Myocyte (in vitro differentiated cells): ENCODE measurements at places on chromosomes 7 and 10.

GRCh38 chr7:156090988-156091387 lies 278.7 kb upstream of the SHH start:
- DNase-seq, result no peak

DNA sequence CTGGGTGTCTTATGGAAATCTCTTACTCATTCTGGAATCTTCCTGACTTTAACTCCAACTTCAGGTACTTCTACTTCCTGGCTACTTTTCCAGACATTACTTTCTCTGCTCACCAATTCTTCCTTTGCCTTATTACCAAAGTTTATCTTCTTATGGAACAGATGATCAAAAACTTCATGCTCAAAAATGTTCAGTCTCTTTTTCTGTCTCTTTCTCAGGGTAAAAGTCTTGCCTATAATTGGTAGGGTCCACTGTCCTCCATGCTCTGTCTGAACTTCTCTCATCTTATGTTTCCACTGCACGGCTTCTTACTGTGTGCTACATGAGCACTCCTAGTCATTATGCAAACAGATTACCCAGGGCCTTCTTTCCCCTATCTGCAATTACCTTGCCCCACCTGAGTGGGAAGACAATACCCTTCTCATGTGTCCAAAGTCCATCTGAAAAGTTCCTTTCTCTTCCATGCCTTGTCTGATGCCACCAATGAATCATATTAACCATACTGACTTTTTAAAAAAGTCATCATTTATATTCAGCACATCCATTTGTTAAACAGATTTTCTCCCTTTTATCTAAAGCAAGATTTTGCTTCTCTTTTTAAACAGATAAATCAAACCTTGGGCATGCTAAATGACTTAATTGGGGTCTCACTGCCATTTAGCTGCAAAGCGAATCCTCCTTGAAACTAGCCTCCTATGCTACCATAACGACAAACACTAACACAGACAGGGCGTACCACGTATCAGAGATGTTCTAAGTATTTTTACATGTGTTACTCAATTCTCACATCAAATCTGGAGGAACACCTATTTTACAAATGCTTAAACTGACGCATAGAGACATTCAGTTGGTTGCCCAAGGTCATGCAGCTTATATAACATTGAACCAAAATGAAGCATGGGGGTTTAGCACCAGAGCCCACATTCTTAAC lies 48.8 kb downstream of the SEMA3C start:
- no peak for DNase-seq

DNA sequence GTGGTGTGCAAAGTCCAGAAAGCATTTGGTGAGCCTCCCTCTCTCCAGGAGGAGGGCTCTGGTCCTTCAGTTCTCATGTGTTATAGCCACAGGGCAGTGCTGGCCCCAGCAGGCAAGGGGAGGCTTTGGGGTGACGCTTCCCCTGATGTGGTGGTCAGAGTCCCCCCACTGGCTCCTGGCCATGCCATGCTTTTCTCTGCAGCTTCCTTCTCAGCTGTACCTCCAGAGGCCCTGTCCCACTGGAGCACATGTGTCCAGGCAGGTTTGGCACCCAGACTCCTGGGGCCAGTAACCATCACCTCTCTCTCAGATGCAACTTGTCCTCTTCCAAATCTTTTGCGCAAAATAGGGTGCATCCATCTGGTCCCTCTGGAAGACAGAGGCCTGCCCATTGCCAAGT lies 233.0 kb upstream of the ZNF32 start:
- DNase-seq, result no peak

- DNase-seq, result no peak
Observed at GRCh38 chr10:27490807-27491206, 13.3 kb upstream of the RAB18 start.

GRCh38 chr10:73789659-73790055 lies 4.3 kb downstream of the ZSWIM8 start:
- no peak for DNase-seq

DNA sequence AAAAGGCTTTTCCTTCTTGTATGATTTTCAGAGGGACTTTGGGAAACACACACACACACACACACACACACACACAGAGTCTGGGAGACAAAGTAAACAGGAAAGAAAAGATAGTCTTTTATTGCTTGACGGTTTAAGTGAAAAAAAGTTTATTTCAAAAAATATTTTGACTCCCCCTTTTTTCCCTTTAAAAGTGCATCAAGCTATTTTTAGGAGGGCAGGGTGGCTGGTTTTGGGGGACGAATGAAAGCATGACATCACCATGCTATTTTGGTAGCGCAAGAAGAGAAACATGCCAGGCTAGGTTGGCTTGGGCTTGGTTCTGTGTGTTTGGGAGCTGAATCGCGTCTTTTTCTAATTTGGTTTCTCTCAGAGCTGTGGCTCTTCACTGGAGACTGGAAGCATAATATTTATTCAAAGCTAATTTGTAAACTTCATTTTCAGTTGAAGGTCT lies 129.2 kb downstream of the BAMBI start:
- peak; percentile 47 for DNase-seq

- peak; percentile 16 for DNase-seq
Observed at GRCh38 chr10:84179059-84179710, 5.6 kb downstream of the GPR15LG start.

GRCh38 chr7:102101926-102102325 lies 184.7 kb upstream of the SH2B2 start:
- DNase-seq, result no peak

DNA sequence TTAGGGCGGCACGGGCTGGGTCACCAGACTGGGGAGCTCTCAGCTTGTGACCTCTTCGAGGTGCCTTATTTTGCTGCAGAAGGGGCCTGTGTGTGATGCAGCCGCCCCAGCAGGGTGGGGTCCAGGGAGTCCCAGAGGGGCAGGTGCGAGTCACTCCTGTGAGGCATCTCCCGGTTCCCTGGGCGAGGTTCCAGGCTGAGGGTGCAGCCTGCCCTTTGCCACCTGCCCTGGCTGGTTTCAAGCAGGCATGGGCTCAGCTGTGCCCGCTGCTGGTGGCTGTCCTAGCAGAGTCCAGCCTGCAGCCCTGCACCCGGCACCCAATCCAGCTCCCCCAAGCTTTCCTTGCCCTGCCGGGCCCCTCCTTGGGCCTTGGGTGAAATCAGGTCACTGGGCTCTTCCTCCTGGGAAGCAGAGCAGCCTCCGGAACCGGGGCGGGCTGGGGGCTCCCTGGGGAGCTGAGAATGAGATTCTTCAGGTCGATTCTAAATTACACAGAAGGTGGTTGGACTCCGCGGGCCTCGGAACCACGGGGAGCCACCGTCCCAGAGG lies 64.8 kb downstream of the PWWP2B start:
- DNase-seq, result peak; percentile 42

- peak; percentile 74 for DNase-seq
Observed at GRCh38 chr10:50993771-50994251, 80.5 kb upstream of the PRKG1 start.

DNA sequence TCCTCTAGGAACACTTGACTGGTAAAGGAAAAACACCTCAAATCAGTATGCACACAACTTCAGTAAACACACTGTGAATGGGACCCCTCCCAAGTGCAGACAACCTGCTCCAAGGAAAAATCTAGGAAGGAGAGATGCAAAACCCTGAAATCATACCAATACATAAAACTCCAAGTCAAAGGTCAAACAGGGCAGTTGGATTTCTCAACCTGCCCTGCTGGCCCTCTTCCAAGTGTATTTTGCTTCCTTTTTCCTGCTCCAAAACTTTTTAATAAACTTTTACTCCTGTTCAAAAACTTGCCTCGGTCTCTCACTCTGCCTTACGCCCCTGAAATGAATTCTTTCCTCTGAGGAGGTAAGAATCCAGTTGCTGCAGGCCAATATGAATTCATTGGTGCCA lies 665.1 kb downstream of the SORCS1 start:
- DNase-seq, result no peak

DNA sequence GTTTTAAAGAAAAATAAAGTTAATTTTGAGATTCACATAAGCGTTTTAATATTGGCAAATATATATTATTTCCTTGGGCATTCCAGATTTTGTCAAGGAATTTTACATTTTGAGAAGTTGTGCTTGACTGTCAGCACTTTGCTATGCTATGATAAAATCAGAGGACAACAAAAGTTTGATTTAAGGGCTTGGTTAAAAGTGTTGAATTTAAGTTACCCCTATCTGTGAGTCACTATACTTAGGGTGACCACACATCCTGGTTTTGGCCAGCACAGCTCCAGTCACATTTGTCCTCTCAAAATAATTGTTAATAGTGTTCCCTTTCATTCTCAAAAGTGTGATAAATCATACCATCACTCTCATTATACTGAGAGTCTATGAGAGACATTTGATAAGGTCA lies 34.2 kb upstream of the ANK3 start:
- DNase-seq, result no peak

GRCh38 chr10:71289421-71290130 lies 29.5 kb upstream of the SLC29A3 start:
- DNase-seq, result no peak
